ENCODE measurements at places on chromosomes 5 and 9. TPM values are rescaled to one million over a fixed set of nuclear protein-coding genes. Genes with fewer than 3 reads are reported as not detected.

SLC6A19 gene
- polyA plus RNA-seq, result 0.08 TPM

GRCh38 chr5:135739383-135739981 is 95.0 kb upstream of the SLC25A48 start:
- H3K4me1 ChIP-seq, result no peaks in the 10 kb centered on the region
- no peak overlapping the region for H3K27ac ChIP-seq
- DNase-seq, result no peak

DNA sequence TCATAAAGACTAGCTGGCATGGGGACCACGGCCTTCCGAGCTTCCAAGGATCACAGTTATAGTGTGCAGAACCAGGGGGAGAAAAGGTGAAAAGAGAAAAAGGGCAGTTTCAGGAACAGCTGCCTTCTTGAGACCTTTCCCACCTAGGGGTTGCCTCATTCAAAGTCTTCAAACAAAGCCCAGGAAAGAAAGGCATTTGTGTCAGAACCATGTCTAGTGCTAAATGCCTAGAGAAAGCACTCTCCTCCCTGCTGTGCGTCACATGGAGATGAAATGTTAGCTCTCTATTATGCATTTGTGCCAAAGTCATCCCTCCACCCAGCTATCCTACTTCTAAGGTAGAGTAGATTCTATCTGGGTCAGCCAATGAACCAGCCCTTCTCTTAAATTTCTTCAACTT is 1037.3 kb upstream of the WWC1 start:
- no peak overlapping the region for H3K4me3 ChIP-seq
- no peak overlapping the region for H3K27ac ChIP-seq
- H3K27me3 ChIP-seq, result no peaks in the 10 kb centered on the region
- H3K36me3 ChIP-seq, result no peaks in the 10 kb centered on the region

GRCh38 chr9:136646827-136647711 is 15.6 kb upstream of the EGFL7 start:
- peak overlapping the region; percentile 60 for H3K27ac ChIP-seq
- DNase-seq, result peak; percentile 17
- peaks cover 10% of the 10 kb centered on the region for H3K4me1 ChIP-seq
- peak overlapping the region; percentile 63 for H3K4me3 ChIP-seq
